Stimulated activated CD8-positive, alpha-beta memory T cell treated with anti-CD3 and anti-CD28 coated beads, Interleukin-2, amount 100 ng/mL, for 1 hour (primary cell): ENCODE measurements at places on chromosomes 4 and X.

DNA sequence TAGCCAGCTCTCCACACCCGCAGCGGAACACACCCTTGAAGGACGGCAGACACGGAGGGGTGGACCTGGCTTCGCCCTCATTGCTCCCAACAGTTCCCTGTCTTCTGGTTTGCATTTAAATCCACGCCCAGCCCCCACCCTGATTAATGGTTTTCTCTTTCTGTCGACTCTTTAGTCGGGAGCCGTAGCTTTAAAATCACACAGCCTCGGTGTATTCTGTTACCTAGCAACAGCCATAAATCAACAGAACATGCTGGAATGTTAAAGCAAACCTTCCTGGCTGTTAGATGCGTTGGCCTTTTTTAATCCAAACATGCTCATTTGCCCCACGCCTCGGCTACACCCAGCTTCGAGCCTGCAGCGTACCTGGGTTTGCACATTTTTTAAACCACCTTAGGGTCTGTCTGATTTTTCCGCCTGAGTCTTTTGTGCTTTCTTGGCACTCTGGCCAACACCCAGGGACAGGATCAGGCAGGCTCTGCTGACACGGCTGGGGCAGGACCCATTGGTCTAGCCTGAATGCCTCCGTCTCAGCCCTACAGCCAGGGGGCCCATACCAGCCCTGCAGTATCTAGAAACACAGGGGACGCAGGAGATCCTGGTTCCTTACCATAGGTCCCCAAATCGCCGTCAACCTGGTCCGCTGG, 21.4 kb upstream of the PPP2R2C start:
- no peak for DNase-seq

- no peak for DNase-seq
Observed at GRCh38 chr4:44736900-44737299, 10.5 kb upstream of the GNPDA2 start.

DNA sequence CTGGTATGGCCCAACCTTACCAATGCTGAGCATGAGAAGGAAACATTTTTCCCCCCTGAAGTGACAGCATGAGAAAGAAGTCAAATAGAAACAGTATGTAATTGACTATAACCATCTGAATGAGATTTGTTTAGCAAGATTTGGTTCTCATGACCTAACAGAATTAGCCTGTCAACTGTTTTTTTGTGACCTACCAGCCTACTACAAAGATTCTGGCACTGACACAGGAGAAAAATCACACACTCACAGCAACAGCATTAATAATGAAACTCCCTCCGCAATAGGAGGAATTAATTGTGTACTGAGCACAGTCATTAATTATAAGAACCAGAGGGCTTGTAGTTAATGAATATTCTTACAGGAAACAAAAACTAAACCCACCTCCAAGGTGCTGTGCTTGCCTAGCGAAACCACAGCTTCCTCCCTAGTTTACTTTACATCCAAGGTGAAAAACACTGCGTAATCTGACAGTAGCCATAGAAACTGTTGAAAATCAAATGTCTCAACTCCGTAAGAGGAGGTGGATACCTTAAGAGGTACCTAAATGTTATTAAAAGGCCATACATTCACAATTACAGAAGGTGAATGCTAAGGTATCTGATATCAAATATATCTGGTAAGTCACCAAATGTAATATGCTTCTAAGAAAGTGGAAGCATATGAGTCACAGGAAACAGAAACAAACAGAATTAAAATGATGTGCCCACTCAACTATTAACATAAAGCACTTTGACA, 34.9 kb downstream of the MMRN1 start:
- DNase-seq = no peak

DNA sequence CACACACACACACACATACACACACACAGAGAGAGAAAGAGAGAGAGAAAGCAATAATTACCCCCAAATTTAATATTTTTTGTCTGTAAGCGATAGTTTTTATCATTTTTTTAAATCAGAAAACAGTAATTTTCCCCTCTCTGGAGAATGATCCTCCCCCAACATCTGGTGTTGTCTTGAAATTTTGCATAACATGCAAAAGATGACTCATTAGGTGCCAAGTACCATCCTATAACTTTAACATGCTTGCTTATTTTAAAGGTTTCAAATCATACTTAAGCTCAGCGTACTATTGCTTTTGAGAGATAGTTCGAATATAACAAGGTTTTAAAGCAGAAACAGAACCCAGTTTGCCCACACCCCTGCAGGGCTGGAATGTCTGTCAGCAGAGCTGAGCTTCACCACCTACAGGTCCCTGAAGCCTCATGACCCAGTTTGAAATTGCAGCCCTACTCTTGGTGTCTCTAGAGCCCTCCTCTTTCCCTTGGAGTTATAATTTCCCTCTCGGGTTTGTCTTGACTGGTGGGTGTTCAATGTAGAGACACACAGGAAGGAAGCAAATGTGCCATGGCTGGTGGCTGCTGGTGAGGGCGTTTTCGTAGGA, 175.0 kb upstream of the HS3ST1 start:
- DNase-seq = no peak

DNA sequence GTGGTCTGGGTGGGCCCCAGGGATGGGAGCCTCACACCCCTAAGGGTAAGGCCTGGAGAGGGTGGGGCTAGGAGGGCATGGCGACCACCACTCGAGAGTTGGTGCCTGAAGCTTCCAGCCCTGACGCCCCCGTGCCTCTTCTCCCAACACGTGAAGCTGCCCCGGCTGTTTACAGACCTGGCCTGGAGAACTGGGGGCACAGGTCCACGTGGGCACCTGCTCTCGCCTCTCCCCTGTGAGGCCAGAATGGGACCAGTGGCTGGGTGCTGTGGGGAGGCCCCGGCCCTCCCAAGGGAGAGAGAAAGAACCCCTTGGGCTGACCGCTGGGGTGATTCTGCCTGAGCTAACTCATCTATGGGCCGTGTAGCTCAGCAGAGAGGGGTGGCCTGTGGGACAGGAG, 15.5 kb downstream of the NAT8L start:
- DNase-seq = no peak

DNA sequence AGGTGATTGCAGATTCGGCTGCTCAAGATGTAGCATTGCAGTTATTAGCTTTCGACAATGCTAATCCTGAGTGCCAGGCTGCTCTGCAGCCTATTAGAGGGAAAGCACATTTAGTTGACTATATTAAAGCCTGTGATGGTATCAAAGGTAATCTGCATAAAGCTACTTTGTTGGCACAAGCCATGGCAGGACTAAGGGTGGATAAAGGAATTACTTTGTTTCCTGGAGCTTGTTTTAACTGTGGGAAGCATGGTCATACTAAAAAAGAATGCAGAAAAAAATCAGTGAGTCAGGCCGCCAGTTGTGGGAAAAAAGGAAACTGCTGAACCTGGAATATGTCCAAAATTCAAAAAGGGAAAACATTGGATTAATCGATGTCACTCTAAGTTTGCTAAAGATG, 154.9 kb upstream of the TECRL start:
- no peak for DNase-seq

GRCh38 chrX:43753637-43754036, 97.5 kb downstream of the MAOA start:
- no peak for DNase-seq

- DNase-seq = no peak
Observed at GRCh38 chrX:153722704-153723350, 1.4 kb downstream of the BCAP31 start.

DNA sequence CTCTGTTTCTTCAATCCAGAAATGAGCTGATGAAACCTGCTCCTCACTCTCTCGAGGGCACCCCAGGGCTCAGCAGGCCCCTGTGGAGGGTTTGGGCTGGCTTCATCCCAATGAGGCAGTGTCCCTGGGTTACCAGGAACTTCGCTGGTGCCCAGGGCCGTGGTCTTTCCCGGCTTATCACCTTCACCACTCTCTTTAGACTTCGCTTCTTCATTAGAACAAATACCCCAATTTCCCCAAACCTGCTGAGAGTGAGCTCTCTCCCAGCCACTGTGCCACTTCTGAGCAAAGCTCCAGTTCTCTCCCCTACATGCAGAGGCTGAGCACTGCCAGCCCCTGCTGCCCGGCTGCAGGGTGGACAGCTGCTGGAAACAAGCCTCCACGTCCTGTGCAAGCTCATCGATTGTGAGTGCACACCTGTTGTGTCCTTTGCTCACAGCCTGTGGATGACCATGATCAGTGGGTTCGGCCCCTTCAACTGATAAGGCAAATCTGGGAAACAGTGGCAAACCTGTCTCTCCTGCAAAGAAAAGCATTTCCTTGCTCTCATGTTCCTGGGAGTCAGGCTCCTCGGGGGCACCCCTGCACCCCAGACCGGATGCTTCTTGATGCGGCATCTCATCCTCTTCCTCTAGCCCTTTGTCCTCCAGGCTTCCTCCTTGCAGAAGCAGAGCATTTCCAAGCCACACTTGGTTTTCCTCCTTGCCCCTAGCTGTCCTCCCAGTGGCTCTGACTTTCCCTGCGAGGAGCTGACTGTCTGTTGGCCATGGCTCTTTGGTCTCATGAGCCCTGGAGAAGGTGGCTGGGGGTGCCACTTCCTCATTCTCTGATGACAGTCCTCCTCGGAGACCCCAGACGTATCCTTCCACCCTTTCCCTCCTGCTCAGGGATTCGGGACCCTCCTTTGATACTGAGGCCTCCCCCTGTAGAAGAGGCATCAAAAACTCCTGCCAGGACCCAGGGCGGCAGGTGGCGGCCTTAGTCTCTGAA, 28.7 kb downstream of the C4orf50 start:
- no peak for DNase-seq

DNA sequence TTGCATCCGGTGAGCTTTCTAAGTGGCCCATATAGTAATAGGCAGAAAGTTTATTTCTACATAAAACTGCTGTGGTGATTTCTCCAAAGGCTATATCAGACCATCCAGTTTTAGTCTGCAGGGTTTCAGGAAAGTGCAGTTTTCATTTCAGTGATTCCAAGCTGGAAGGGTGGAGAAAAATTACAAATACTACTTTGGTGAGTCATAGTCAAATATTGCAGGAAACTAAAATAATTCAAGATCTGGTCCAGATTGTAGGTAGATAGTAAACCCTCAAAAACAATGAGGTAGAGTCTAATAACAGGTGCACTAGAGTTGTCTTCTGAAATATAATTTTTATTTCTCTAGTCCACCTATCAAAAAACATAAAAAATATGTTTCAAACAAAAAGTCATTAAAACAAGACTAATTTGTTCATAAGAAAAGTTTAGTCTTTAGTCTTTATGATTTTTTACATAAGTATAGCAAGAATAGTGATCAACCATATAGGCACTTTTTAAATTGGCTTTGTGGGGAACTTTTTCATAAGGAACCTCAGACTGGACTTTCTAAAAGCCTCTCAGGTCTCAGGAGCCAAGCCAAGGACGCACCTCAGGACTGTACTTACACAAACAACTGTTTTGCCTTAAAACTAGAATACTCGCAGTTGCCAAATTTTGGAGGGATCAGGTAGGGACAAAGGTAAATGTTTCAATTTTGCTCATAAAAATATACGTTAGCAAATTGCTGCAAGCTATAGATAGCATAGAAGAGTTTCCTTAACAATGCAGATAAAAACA, 101.8 kb upstream of the TLR3 start:
- no peak for DNase-seq
